ENCODE measurements at places on chromosomes 2 and 18.

DNA sequence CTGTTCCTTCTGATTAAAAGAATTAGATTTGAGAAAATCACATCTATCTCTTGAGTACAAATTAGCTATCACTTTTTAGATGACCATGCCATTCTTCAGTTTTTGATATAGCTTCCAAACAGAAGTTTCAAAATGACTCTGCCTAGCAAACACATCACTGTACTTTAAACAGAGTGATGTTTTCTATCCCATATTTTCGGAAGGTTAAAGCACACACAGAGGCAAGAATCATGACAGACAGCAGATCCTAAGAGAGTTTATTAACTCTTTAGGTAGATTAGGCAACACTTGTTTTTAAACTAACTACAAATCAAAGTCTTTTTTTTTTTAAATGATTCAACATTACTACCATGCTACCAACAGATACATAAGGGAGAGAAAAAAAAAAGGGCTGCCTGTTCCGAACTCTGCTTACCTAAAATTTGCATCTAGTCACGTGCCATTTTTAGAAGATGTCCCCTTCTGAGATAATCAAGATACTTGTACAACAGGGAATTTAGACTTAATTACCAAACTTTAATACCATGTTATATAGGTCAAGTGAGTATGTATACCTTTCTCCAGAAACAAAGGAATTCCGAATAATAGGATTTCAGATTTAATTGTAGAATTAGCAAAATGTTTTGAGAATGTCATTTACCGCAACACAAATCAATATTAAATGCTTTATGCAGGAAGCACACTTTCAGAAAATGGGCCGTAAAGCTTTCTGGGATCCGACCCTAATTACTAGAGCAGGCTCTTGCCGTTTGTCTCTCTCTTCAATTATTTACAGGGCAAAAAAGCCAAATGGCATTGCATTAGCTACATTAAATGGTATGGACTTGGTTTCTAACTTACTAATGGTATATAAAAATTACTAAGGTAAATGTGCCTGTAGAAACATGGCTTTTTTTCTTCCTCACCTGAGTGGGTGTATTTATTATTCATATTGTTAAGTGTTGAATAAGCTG, 2.6 kb downstream of the RBMS1 start:
- no peak for DNase-seq

GRCh38 chr2:184272056-184272455, 326.3 kb upstream of the ZNF804A start:
- no peak for DNase-seq

- no peak for DNase-seq
Measured at GRCh38 chr2:157185476-157186227, 71.9 kb upstream of the GALNT5 start.

- peak; percentile 81 for DNase-seq
Measured at GRCh38 chr2:64488050-64488974, 34.4 kb downstream of the LGALSL start.

DNA sequence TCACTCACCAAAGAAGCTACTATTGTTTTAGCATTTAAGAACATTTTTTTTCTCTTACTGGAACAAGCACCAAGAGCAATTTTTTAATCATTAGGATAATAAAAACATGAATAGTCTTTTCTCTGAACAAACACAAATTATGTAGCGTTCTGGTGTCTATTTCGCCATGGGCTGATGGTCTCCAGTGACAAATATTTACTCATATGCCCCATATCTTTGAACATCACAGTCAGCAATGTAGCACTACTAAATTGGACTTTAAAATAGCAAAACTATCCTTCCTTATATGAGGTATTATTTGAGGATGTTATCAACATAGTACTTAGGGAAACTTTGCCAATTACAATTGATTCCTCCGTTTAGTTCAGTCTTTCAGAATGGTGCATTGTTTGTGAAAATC, 1326.0 kb upstream of the ZEB2 start:
- DNase-seq = no peak

GRCh38 chr2:76861708-76862107, 660.5 kb downstream of the LRRTM4 start:
- DNase-seq = no peak

DNA sequence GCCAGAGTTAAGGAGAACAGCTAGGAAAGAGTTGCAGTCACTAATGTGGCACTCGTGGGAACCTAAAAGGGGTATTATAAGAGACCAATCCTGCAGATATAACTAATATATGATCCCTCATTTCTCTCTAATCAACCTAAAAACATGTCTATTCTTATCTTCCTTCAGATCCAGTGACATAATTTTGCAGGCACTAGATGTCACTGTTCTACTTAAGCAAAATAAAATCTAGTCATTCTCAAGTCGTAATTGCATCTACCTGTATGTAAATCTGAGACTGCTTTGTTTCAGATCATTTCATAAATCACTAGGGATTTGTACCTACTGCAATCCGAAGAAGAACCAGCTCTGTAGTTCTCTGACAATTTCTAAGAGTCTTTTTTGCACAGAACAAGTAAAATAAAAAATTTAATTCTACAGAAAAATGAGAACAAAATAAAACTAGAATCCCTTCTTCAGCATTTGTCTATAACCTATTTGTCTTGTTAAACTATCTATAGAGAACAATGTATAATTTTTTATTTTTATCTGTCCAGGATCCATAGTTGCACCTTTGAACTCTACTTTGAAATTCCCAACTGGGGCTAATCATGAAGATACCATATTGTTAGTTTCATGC, 56.5 kb upstream of the ERBB4 start:
- DNase-seq = no peak

GRCh38 chr2:15701341-15701907, 109.8 kb downstream of the DDX1 start:
- no peak for DNase-seq

GRCh38 chr18:26088487-26088886, 1.9 kb downstream of the SS18 start:
- no peak for DNase-seq

DNA sequence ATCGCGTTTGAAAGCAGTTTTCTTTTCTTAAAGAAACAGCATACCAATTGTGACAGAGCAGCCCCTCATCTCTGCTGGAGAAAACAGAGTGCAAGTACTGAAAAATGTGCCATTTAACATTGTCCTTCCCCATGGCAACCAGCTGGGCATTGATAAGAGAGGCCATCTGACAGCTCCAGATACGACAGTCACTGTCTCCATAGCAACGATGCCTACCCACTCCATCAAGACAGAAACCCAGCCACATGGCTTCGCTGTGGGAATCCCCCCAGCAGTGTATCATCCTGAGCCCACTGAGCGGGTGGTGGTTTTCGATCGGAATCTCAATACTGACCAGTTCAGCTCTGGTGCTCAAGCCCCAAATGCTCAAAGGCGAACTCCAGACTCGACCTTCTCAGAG, 9.5 kb downstream of the GRHL1 start:
- DNase-seq = no peak

GRCh38 chr2:156191527-156191926, 141.0 kb downstream of the NR4A2 start:
- no peak for DNase-seq

DNA sequence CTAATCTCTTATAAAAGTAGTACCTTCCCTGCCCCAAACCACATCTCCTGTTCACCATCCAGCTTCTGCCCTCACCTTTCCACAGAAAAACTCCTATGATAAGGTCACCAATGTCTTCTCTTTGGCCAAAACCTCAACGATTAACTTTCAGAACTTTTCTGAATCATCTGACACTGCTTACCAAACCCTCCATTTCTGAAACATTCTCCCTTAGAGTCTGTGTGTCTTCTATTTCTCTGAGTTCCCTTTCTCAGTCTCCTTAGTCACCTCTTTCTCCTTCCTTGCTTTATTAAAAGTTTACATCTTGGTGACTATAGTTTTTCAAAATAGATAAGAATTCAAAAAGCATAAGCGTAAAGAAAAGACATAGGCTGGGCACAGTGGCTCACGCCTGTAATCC, 51.3 kb upstream of the SP3 start:
- no peak for DNase-seq

- DNase-seq = no peak
Measured at GRCh38 chr2:236342951-236343350, 78.7 kb upstream of the ASB18 start.

DNA sequence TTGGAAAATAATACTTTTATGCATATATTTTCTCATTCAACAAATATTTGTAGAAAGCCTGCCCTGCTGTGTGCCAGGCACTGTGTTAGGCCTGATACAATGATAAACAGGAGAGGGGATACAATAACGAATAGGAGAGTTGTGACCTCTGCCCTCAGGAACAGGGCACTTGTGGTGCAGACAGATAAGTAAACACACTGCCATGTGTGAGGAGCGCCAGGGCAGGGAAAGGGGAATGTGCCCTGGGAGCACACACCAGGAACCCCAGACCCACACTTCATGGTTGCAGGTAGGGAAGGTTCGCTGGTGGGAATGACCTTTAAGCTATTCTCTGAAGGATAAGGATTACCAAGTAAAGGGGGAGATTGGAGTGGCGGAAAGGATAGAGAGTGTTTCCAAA, 42.2 kb upstream of the DSC1 start:
- no peak for DNase-seq

DNA sequence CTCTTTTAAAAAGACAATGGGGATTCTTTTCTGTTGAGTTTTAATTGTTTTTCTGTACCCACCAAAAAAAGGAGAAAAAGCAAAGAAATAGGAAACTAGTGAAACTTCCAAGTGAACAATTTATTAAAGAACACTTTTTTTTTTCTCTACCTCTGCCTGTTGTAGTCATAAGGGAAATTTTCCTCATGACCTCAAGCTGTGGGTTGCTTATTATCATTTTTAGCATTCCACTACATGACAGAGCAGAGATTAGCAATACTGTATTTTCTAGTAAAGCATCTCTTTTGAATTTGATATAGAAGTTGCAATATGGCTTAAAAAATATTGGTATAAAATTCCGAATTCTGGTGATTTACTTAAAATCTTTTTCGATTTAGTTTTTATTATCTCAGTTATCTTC, 87.9 kb upstream of the LRRTM1 start:
- no peak for DNase-seq

- no peak for DNase-seq
Measured at GRCh38 chr2:172742931-172743540, 7.4 kb downstream of the RAPGEF4 start.

DNA sequence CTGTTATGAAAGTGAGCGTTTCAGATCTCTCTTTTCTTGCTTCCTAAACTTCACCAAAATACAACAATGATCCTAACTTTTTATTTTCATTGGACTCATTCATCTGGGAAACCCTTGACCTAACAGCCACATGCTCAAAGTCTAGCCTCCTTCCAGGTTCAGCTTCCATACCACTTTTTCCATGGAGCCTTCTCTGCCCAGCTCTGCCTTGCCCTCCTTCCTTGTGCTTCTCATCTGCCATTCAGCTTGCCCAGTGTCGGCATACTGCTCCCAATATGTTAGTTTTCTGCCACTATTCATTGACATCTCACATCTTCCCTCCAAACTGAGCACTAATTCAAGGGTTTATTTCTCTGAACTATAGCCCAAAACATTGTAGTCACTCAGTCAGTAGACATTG, 214.7 kb downstream of the RAD51AP2 start:
- DNase-seq = no peak

GRCh38 chr18:74438091-74438490, 19.0 kb downstream of the DIPK1C start:
- DNase-seq = no peak

DNA sequence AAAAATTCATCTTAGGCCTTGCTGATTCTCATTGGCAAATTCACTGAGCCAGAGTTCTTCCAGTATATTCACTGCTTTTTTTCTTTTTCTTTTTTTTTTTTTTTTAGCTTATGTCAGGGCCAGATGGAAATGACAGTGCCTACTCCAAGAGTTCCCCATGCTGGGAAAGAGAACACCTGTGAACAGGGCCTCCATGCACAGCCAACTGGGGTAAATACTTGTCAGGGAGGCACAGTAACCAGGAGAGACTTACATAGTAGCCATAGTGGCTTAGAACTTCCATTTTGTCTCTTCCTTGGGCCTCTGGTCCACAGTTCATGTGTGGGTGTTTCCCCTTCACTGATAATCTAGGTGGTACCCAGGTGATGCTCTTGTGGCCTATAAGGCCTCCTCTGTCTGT, 15.2 kb upstream of the SCLY start:
- DNase-seq = no peak

GRCh38 chr2:112783187-112783714, 1.0 kb downstream of the IL1A start:
- no peak for DNase-seq

DNA sequence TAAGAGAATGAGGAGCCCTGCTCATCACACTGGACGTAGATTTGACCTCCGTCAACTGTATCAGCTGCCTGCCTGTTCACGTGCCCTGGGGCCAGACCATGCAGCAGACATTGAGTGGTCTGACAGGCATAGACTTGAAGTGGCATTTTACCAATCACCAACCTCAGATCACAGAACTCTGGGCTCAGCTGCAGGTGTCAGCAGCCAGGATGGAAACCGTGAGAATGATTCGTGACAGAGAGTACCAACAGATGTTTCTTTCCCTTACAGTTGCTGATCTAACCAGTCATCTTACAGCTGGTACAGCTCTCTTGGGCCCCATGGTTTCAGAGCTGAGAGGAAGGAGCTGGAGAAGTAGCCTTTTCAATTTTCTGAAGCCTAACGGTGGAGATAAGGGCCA, 148.9 kb downstream of the EN1 start:
- no peak for DNase-seq

- DNase-seq = peak; percentile 49
Measured at GRCh38 chr2:119259296-119259860, 35.7 kb downstream of the STEAP3 start.

DNA sequence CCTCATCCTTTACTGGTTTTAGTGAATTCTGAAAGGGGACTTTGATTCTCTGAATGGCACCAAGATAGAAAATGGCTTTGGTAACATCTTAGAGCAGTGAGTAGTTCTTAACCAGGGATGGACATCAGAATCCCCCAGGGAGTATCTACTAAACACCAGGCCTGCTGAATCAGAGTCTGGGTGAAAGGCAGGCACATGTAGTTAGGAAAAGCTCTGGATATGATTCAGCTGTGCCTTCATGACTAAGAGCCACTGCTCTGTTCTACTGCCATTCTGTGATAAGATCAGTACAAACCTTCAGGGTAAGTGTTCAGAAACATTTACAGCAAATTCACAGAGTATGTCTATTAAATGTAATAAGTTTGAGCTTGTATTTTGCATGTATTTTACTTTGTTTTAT, 46.2 kb upstream of the B3GNT2 start:
- DNase-seq = no peak
